ENCODE measurements at places on chromosomes 16 and 17.

DNA sequence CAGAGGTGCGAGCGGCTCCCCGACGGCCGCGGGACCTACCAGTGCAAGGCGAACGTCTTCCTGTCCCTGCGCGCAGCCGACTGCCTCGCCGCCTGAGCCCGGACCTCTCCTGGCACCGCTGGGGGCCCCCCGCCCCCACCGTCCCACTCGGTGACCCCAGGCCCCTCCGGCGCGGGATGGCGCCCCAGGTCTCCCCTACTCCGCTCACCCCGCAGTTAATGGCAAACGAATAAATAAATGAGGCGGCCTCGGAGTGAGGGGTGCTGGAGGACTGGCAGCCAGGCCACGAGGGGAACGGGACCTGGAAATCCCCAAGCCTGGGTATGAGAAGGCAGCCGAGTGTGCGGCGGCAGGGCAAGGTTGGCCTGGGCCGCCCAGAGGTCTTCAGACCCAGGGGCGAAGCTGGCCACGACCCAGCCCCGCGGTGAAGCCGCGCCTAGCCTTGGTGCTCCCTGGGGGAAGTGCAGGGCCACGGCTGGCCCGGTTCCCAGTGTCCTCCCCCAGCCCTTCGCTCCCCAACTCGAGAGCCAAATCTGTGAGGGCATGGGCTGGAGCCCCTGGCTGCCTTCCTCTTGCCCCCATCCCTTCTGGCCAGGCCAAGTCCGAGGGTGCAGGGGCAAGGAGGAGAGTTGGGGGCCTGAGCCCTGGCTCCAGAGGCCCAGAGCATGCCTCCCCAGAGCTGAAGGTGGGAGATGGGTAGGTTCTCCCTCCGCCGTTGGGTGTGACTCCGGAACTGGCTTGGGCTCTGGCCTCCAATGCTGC is 796 bp downstream of the NPB start:
- no peak for DNase-seq

DNA sequence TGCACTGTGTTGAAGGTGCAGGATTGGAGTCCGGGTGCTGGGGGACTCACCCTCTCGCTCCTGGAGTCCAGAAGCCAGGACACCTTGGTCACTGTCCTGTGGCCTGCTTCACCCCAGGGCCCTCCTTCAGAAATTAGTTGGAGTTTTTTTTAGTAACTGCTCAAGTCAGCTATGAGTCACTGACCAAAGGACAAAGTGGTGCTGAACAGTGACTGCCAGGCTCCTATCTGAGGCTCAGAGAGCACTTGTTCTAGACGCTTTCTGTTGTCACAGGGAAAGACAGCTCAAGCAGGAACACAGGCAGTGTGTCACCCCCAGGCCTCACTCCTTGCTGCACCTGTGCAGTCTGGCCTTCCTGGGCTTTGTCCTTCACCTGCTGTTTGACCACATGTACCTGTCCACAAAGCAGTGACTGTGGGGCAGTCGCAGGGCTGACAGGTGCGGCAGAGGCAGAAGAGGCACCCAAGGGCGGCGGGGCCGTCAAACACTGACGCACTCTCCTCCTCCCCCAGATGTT is 4.1 kb upstream of the FAAP100 start:
- no peak for DNase-seq

- no peak for DNase-seq
These were observed 243.9 kb downstream of the CDH8 start for GRCh38 chr16:61792194-61792909.

GRCh38 chr17:71681427-71682173 is 439.2 kb upstream of the SOX9 start:
- DNase-seq, result no peak

DNA sequence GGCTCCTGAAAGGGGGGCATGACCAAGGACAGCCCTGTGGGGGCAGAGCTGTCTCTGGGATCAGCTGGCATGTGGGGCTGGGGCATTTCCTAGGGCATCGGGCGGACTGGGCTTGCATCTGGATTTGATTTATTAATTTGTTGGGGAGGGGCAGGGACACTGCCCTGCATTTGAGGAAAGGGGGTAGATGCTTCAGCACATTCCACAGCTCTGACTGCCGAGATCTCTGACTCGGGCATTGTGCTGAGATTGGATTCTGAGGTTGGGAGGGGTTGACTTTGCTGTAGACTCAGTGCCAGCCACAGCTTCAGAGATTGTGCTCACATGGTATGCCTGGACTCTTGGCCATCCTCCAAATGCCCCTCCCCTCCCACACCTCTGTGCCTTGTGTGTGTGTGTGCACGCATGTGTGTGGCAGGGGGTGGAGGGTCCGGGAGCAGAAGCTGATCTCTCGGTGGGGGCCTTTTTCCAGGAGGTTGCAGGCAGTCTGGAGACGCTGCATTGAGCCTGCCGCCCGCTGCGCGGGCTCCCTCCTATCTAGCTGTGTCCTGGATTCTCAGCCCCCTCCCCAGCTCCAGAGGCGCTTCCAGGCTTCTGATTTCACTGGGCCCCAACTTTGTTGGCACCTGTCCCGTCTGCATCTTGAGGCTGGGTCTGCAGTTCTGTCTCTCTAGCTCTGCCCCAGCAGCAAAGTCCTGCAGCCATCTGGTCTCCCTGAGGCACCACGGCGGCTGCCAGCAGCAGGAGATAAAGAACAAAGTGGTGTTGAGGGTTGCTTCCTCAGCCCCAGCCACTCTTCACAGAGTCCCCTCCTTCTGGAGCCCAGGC is 14.9 kb downstream of the IGFBP4 start:
- DNase-seq, result no peak

GRCh38 chr16:88649924-88650748 is 717 bp downstream of the CYBA start:
- no peak for DNase-seq

- no peak for DNase-seq
These were observed 18.1 kb upstream of the SHCBP1 start for GRCh38 chr16:46638947-46639925.

DNA sequence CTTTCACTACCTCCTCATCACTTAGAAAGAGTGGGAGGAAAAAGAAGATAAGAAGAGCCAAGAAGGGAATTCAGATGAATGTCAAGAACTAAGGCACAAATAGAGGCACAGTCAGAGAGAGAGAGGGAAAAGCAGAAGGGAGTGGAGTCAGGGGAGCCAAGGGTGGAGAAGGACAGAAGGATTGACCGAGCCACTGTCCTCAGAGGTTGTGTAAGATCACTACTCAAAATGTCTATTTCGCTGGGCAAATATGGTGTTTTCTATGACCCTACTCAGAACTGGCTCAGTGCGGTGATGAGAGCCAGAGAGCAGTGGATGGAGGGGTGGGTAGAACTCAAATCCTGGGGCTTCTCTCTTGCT is 139.2 kb upstream of the HS3ST2 start:
- DNase-seq, result no peak

DNA sequence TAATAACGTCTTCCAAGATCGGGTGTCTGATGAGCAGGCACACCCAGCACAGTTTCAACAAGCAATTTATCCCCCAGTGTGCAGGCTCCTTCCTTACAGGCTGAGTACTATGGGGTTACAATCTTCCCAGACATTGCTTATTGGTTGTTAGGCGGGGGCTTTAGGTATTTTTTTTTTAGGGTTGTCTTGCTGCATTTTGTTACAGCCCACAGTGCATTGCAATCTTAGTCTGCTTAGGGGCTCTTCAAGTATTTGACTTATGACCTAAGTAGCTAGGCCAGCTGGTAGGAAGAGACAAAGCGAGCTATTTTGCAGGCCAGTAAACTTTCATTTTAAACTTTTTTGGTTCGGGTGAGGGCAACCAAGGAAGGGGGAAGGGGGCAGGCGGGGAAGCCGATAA is 5.8 kb downstream of the PLD6 start:
- DNase-seq, result no peak

DNA sequence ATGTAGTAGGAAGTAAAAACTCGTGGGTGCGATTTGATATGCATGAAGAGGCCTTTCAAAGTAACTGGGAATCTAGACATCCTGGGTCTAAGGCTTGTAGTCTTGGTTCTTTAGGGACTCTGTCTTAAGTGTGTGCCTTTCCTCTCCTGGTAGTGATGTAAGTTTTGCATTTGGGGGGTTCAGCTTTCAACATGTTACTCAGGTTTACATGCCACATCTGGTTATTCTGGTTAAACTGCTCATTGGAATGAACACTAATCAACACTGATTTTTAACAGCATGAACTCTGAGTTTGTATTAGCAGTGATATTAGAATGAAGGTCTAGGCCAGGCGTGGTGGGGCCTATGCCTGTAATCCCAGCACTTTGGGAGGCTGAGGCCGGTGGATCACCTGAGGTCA is 15.1 kb downstream of the PGS1 start:
- no peak for DNase-seq

GRCh38 chr16:10862438-10862837 is 14.6 kb upstream of the CIITA start:
- DNase-seq, result no peak

DNA sequence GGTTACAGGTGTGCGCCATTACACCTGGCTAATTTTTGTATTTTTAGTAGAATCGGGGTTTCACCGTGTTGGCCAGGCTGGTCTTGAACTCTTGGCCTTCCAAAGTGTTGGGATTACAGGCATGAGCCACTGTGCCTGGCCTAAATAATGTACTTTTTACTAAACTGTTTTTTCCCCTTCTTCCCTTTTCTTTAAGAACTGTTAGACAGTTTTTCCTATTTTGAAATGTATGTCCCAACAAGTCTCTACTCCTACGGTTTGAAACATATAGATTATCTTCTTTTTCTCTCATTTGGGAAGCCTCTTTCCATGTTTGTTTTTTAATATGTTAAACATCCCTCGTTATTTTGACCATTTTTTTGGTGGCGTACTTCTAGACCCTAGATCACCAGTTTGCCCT is 9.6 kb downstream of the UTP18 start:
- no peak for DNase-seq

DNA sequence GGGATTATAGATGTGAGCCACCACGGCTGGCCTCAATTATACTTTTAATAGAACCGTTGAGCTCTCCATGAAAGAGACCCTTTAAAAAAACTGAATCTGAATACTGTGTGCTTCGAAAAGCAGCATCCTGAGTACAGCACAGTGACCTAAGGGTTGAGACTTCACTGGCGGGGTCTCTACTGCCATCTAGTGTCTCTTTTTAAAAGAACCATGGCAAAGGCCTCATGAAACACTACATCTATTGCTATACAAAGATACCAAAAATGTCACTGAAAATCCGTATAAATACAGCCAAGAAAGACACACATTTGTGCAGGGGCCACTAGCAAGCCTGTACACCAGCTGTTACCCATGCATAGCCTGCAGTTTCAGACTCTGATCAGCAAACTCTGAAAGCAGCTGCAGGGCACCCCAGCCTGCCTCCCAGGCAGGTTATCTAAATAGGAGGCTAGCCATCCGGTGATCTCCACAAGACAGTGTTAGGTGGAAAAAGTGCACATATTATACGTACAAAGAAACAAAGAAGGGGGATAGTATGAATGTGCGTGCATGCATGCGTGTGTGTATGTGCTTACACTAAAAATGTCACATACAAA is 35.3 kb downstream of the NPLOC4 start:
- DNase-seq, result no peak

DNA sequence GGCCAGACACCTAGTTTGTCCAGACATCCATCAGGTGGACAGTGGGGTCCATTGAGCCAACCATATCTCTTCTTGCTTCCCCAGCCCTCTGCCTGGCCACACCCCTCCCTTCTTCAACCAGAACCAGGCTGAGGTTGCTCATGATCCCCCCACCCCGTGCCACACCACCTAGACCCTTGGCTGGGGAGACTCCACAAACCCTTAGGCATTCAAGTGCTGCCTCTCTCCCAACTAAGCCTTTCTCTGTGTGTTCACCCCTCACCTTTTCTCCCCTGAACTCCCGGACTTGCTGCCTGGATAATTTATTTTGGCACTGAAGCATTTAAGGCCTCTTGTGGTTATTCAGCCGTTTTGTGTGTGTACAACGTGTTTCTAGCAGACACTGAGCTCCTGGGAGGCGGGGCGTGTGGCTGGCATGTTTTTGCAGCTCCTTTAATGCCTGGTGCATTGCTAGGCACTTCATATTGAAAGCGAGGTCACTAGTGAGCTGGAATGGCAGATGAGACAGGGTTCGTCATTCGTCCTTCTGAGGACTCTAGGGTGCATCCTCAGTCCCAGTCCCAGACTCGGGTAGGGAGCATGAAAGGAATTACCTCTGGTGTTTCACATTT is 28.7 kb downstream of the CACNA1G start:
- no peak for DNase-seq

- no peak for DNase-seq
These were observed 14.5 kb downstream of the SPIRE2 start for GRCh38 chr16:89842471-89843408.

DNA sequence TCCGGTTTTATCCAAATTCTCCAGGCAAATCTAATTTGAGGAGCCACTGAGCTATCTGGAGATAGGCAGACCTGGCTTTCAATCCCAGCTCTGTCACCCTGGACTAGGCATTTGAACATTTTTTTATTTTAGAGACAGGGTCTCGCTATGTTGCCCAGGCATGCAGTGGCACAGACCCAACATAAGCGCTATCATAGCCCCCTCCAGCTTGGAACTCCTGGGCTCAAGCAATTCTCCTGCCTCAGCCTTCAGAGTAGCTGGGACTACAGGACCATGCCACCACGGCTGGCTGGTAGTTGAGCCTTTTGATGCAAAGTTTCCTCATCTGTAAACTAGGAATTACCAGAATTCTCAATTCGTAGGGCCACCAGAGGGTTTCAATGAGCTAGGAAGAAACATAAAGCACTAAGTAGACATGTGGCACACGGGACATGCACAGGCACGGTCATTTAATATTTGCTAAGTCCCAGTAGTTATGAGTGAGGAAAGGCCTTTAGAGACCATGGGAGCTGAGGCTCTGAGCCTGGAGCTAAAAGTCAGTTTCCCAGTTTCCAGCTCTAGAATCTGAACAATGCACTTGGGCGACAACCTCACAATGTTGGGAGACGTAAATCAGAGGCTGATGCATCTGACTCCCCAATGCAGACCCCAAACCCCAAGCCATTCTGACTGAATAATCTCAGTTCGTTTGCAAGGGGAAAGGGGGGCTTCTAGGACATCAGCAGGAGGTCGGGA is 1.1 kb downstream of the ELOB start:
- DNase-seq, result no peak

- DNase-seq, result no peak
These were observed 9.0 kb downstream of the SRRM2 start for GRCh38 chr16:2761472-2761871.

GRCh38 chr17:51699303-51699702 is 439.0 kb downstream of the UTP18 start:
- no peak for DNase-seq

- DNase-seq, result no peak
These were observed 17.0 kb downstream of the RPTOR start for GRCh38 chr17:80561541-80562114.

DNA sequence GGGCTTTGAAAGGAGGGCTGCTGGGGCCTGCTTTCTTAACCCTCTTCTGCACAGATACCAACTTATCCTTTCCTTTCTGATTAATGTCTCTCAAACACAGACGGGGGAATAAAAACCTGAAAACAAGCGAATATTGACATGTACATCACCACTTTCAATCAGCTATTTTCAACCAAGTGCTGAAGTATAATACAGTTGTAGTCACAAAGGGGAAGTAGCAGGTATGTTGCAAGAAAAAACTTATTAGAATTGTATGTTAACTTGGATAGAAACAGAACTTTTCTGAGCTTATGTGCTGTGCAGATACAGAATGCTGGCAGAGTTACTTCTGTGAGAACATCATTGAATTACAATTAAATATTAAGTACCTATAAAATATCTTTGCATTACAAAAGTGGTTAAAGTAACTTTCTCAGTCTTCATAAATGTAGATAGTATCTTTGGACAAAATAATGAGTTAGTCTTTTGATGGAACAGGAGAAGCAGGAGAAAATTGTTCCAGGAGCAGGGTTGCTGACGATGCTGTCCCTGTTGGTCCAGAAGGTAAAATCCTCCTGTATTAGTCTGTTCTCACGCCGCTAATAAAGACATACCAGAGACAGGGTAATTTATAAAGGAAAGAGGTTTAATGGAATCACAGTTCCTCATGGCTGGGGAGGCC is 59.5 kb downstream of the RPTOR start:
- no peak for DNase-seq

Measured in occipital lobe (tissue), 3 donors.